ENCODE measurements at places on chromosomes 6 and 20.

GRCh38 chr20:61049684-61050083 lies 202.4 kb upstream of the CDH4 start:
- no peak for DNase-seq

- no peak for DNase-seq
These were observed 20.9 kb upstream of the SRF start for GRCh38 chr6:43150051-43150751.

GRCh38 chr6:138240476-138241245 lies 22.4 kb upstream of the PBOV1 start:
- DNase-seq, result no peak

DNA sequence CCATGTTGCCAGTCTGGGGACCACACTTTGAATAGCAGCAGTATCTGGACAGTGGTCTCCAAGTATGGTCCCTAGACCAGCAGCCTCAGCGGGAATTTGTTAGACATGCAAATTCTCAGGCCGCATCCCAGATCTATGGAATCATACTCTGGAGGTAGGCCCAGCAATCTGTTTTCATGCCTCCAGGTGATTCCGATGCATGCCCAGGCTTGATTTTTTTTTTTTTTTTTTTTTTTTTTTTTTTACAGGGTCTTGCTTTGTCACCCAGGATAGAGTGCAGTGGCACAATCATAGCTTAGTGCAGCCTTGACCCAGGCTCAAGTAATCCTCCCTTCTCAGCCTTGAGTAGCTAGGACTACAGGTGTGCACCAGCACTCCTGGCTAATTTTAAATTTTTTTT lies 682 bp upstream of the SLA2 start:
- DNase-seq, result no peak

Measured in stromal cell of bone marrow (primary cell).